Fibroblast of lung (primary cell): ENCODE measurements at places on chromosomes 3 and 15.
A peak's percentile ranks its signal among the peaks of the same experiment; 100 is the strongest.

GRCh38 chr15:35519541-35520149, 26.3 kb downstream of the DPH6 start:
- DNase-seq: peak; percentile 75

GRCh38 chr3:134642445-134643149, 8.2 kb downstream of the KY start:
- DNase-seq: no peak

GRCh38 chr3:53817809-53818208, 28.4 kb downstream of the CHDH start:
- DNase-seq: no peak

DNA sequence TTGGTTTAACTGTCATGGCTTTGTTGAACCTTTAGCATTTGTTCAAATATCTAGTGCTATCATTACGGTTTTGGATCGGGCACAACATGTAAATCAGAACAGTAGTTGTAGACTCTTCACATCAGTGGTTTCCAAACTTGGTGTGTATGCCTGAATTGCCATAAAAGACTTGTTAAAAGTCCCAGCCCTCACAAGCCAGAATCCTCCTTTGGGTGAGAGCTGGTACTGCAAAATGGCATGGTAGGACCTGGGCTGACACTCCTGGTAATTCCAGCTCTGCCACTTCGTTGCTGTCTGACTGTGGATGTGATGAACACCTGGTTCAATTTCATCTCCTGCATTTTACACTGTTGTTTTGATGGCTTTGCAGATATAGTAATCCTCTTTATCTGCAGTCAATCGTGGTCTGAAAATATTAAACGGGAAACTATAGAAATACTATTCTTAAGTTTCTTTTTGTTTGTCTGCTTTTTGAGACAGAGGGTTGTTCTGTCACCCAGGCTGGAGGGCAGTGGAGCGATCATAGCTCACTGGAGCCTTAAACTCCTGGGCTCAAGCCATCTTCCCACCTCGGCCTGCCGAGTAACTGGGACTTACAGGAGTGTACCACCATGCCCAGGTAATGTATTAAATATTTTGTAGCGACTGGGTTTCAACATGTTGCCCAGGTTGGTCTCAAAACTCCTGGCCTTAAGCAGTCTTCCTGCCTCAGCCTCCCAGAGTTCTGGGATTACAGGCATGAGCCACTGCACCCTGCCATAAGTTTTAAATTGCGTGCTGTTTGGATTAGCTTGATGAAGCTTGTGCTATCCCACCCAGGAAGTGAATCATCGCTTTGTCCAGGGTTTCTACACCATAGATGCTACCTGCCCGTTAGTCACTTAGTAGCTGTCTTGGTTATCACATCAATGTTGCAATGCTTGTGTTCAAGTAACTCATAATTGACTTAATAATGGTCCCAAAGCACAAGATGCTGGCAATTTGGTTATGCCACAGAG, 61.6 kb downstream of the RAB7A start:
- peak; percentile 79 for DNase-seq

- no peak for DNase-seq
Observed at GRCh38 chr3:28013864-28014473, 227.4 kb upstream of the CMC1 start.

DNA sequence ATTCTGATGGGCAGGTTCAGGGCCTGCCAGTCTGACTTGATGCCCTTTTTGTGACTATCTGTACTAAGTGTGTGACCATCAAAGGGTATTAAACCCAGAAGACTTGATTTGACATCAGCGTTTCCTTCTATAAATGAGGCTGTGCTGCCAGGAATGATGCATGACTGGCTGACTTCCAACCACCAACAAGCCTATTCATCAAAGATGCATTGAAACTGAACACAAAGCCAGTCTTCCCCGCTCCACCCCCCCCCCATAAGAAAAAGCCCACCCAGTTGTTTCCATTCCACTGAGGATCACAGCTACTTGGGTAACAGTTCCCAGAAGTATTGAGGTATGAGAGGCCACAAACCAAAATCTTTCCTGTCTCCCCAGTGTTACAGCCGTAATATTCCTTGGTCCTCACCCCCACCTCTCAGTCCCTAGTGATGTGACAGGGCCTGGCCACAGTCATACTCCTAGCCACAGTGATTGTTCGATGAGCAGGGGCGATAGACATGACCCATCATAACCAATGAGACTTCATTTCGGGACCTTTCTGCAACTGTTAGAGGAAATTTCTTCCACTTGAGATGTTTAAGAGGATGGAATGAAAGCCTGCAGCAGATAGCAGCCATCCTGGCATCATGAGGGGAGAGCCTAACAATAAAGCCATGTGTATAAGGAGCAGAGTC, 22.6 kb downstream of the SH3BP5 start:
- DNase-seq: peak; percentile 56

DNA sequence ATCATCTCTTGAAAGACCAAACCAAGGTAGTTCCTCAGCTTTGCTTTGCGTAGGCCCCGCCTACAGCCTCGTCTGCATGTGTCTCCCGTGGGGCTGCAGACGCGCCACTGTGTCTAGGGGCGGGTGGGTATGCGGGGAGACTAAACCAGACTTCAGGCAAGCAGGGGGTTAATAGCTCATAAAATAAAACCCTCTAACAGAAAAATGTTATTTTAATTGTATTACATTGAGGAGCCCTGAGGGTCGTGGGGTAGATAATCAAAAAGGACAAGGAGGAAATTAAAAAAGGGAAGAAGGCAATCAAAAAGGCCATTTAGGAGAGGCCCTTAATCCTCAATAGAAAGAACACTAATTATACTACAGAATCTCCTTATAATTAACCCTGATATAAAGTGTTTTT, 247.6 kb upstream of the ICE2 start:
- DNase-seq: no peak
